Activated CD8-positive, alpha-beta memory T cell treated with anti-CD3 and anti-CD28 coated beads for 24 hours (primary cell): ENCODE measurements at places on chromosomes 3 and 15.

DNA sequence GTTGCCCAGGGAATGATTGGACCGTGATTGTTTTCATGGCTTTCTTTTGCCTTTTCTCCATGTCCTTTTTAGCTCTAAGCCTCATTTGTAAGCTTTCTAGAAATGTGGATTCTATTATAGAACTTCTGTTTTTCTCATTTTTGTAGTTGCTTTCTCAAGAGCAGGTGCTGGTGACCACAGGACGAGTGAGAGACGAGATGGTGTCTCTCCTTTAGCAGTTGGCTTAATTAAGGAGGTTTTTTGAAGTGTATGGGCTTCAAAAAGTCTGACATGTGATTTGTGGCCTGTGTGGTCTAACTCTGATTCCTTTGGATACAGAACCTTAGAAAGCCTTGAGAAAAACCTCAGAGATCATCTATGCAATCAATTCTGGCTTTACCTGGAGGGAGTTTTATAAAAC, 292.8 kb downstream of the LPP start:
- DNase-seq, result no peak

DNA sequence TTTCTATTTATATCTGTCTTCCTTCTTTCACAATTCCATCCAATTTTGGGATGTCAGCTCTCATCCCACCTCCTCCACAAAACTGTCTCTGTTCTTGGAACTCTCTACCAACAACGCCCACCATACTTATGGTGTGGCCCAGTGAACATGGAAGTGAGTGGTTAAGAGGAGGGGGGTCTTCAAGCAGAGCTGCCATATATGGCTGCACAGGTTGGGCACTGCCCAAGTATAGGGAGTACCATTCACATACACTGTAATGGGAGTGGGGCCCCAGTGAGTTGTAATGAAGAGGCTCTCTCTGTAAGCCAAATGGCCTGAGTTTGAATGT, 7.9 kb upstream of the CAMK1 start:
- DNase-seq, result peak; percentile 67

GRCh38 chr3:19012846-19013245, 135.5 kb upstream of the KCNH8 start:
- DNase-seq, result no peak

GRCh38 chr3:159522276-159522675, 466.4 kb upstream of the IL12A start:
- no peak for DNase-seq

DNA sequence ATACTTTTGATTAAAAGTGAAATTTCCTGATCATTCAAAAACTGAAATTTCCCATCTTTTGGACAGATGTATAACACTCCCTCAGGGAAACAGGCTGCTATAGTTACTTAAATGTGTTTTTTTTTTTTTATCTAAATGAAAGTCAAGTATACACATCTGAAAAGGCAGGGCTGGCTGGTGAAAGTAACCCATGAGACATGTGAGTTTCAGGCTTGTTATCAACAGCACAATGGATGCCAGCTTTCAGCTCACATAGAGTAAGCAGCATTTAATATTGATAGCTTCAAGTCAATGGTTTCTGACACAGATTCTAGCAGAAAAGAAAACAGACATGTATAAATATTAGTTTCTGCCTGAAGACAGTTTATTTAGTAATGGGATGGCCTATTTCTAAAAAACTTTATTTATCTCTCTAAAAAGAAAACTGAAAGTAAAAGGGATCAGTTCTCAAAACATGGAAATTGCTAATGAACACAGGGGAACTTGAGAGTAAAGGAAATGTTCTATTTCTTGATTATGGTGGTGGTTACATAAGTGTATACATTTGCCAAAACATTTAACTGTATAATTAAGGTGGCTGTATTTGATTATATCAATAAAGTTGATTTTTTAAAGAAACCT, 89.7 kb upstream of the CMC1 start:
- no peak for DNase-seq

- DNase-seq, result no peak
These were observed 2.3 kb downstream of the LRRC28 start for GRCh38 chr15:99253381-99254090.

- DNase-seq, result no peak
These were observed 470.9 kb downstream of the LPP start for GRCh38 chr3:188624828-188625227.

DNA sequence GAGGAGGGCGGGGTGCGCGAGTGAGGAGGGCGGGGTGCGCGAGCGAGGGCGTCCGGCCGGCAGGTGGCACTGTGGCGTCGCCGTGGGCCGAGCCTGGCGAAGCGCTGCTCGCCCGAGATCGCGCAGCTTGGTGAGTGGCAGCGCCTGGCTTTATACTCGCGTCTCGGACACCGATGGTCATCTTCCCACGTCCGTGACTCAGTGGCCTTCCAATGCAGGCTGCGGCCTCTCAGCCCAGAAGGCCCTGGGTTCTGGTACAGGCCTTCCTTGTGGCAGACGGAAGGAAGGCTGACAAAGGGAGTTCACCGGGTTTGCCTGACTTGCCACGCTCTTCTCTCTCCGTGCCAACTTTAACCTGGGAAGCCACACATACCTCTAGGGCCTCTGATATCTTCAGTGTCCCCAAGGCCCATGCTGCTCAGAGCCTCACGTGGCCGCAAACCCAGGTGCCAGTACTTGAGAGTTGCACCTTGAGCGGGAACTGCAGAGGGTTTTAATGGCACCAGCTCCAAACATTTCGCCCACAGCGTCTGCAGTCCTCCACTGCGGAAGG, 195.3 kb upstream of the LYSMD4 start:
- peak; percentile 94 for DNase-seq

GRCh38 chr3:122081543-122082247, 26.5 kb downstream of the CD86 start:
- no peak for DNase-seq

DNA sequence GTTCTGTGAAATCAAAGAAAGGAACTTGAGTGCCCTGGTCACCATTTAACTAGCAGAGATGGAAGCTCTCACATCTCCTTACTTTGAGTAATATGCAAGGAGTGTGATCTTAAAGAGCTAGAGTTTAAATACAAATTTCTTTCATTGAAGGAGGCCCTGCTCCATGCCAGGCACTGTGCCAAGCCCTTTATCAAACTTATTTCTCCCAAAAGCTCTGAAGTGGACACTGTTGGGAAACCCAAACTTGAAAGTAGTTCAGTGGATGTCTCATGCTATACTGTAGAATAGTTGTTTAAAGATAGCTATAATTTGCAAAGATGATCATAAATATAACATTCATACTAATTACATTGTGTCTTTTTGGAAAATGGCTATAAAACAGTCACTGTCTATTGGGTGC, 17.1 kb downstream of the GALNT15 start:
- DNase-seq, result no peak

DNA sequence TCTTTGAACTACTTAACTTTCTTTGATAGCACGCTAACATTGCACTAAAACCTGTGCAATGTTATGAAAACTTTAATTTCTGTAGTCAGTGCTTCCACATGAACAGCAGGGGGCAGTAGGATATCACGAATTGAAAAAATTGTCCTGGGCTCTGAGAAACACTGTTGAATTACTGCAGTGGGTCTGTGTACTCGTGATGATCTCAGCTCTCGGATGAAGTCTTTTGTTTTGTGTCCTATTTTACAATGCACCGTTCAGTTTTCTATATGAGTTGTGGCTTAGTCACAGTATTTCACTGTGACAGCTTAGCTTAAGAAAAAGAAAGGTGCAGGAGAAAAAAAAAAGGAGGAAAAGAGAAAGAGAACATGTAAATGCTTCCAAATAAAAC, 141.3 kb upstream of the CCDC54 start:
- DNase-seq, result no peak

DNA sequence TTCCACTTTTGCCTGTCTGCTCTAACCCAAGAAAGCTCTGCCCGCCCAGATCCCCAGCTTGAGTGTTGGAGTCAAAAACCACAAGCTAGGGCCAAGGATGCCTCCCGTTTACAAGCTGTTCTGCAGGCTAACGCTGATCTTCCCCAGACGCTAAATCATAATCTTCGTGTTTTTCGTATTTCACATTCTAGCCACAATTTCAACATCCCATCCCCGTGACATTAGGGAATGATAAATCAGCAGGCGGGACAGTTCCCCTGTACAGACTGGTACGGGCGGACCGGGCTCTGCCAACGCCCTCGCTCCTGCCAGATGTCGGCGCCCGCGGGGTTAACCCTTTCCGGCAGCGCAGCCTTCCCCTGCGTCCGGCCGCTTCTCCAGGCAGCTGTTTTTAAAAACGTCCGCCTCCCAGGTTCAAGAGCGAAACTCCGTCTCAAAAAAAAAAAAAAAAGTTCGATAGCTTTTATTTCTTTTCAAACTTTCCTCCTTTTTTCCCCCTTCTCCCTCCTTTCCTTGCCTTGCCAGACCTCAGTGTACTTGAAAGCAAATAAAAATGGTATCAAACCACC, 81.0 kb upstream of the BNC1 start:
- DNase-seq, result no peak

DNA sequence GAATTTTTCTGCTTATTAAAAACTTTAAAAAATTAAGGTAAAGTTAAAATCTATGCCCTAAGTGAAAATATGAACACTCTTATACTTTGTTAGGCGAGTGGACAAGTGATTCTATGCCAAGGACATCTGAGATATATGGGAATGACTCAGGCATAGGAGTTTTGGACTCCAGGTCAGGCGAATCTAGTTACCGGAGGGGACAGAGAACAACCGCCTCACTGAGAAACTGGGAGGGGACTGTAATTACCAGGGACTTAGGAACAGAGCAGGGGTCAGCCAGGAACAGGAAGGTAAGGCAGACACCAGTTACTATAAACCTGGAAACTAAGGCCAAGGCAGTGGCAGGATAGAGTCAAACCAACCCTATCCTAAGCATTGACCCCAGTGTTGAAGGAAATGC, 16.8 kb upstream of the ATP1B3 start:
- DNase-seq, result no peak

DNA sequence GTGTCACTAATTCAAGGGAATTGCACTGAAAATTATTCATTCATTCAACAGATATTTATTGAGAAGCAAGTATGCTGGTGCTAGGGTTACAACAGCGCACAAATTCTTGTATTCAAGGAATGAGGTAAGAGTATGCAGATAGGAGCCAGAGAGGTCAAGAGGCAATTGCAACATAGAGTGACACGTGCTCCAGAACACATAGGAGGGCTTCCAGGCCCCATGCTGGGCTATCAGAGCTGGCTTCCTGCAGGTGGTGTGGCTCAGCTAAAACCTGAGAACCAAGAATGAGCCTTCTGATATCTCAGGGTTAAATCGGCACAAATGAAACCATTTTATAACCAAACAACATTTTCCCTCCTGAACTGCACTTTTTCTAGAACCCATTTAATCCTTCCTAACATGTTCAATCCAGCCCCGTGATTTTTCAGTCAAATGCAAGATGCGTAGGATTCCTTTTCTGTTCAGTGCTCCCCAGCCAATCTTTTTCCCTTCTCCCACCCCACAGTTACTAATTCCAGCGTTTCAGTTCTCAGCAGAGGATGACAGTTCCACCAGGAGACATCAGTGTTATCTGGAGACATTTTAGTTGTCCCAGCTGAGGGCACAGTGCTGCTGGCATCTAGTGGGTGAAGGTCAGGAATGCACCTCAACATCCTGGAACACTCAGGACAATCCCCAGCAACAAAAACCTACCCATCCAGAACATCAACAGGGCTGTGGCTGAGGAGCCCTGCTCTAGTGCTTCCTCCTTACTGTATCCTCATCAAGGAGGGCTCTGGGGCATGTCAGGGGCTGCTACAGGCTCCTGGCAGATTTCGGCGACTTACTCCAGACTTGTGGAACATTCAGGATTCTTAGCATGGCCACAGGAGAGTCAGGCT, 13.1 kb downstream of the CCR5AS start:
- DNase-seq, result no peak

DNA sequence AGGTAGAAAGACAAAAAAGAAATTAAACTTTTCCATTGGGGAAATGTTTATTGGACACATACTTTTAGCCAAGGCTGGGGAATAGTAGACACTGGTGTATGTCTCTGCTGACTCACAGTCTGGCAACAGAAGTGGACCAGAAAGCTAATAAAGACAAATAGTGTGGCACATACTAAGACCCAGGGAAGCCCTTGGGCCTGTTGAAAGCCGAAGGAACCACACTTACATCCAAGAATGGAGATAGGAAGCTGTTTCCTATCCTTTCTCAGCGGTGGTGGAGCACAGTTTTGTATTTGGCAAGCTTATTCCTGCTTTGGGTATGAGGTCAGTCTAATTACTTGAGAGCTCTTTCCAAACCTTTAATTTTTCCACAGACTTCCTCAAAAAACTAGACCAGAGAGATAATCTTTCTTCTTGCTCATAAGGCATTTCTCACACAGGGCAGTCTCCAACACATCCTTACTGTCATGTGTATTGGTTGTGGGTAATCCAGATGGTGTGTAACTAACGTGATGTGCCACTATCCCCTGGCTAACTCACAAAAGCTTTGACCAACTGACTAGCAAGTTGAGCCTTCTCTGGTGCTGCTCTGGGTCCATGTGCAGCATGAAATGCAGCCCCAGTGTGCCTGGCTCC, 279.1 kb upstream of the IGF1R start:
- no peak for DNase-seq

- DNase-seq, result no peak
These were observed 158.8 kb downstream of the POLR2M start for GRCh38 chr15:57865294-57865693.

DNA sequence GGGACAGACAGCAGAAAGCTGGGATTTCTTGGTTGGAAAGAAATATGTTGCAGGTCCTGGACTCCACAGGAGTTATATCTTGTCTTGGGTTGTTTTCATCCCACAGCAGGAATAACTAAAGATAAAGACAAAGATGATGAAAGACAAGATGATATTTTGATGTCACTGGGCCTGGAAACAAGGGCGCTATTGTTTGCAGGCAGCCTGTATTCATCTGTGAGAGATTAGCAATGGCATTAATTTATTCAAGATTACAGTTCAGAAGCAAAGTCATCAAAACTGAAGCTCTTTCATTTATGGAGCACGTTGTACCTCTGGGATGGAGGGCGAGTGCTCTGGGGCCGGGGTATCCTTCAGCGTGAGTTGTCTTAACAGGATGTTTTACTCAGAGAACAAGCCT, 213.8 kb downstream of the LRTM1 start:
- no peak for DNase-seq

- DNase-seq, result no peak
These were observed 229.7 kb downstream of the RSRC1 start for GRCh38 chr3:158339638-158340037.

- no peak for DNase-seq
These were observed 129.2 kb upstream of the IL12A start for GRCh38 chr3:159859424-159859823.

DNA sequence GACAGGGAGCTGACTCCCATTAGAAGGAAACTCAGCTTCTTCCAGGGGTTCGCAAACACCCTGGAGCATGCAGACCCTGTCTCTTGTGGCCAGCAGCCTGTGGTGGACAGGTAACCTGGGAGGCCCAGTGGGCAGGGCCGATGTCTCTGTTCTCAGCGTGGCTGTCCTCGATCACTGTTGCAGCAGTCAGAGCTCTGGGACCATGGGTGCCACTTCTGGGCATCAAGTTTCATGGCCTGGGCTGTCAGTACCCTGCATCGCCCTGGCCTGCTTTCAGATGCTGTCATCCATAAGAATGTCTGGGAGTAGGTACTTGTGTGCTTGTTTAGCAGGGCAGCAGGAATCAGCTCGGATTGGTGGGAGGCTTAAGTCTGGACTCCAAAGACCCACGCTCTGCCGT, 54.4 kb downstream of the SLC6A6 start:
- DNase-seq, result no peak

- DNase-seq, result no peak
These were observed 57.7 kb upstream of the CTNNB1 start for GRCh38 chr3:41141433-41142167.

- no peak for DNase-seq
These were observed 7.8 kb downstream of the SHC4 start for GRCh38 chr15:48955967-48956366.

GRCh38 chr3:6697722-6698121, 163.2 kb upstream of the GRM7 start:
- DNase-seq, result no peak
